ENCODE measurements at places on chromosomes 11 and 22.

DNA sequence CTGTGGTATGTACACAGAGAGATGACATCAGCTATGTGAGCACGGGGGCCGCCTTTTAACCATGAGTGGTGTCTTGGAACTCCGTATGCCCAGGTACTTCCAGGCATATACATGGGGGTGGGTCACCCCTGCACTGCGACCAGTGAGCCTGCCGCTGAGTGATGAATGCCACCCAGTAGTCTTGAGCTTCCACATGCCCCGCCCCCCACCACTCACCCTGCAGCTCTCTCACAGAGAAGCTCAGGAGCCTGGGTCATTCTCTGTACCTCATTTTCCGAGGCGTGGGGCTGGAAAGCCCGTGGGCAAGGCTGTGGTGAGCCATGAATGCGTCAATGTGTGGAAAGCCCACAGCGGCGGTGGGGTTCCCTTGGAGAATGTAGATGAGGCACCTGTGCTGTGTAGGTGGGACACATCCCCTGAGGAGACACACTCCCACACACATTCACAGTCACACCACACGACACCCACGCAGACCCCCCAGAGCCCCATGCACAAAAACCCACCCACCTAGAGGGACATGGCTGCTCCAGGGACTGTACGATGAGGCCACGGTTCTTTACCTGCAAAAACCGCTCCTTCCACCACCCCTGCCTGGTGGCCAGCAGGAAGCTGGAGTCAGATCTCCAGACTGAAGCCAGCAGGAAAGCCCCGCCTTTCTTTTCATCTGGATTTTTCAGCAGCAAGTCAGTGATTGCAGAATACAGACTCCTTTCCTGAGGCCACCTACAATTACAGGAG lies 67.6 kb downstream of the PIWIL3 start:
- no peak for DNase-seq

DNA sequence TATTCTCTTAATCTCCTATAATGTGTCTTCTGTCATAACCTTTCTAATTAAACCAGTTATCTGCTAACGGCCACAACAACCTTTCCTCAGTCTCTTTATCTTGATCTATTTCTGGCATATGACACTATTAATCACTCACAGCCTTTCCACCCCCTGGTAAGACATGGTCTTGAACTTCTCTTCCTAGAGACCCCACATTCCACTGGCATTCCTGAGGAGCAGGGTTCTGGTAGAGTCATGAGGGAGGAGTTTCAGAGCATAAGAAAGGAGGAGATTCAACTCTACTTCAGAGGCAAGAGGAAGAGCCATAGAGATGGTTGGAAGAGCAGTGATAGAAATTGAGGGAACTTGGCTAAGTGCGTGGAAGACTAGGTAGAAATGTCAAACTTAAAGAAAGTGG lies 325.6 kb downstream of the BLID start:
- DNase-seq, result peak; percentile 9

DNA sequence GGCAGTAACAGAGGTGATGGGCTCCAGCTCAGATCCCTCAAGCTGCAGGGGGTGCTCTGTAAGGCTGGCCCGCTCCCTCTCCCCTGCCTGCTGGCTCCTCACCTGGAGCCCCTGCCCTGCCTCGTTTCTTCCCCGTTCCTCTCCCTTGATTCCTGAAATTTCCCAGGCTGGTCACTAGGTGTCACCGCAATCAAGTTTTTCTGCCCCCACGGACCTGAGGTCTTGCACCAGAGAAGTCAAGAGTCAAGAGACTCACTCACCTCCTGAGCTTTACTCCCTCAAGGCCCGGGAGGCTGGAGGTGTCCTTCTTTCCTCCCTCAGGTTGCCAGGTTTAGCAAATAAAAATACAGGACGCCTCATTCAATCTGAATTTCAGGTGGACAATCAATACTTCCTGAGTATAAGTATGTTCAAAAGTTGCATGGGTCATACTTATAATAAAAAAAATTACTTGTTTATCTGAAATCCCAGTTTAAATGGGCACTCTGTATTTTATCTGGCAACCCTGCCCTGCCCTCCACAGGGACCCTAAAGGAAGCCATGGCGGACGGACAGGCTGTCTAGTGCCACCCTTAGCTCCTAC lies 69.2 kb downstream of the SCUBE1 start:
- peak; percentile 21 for DNase-seq

DNA sequence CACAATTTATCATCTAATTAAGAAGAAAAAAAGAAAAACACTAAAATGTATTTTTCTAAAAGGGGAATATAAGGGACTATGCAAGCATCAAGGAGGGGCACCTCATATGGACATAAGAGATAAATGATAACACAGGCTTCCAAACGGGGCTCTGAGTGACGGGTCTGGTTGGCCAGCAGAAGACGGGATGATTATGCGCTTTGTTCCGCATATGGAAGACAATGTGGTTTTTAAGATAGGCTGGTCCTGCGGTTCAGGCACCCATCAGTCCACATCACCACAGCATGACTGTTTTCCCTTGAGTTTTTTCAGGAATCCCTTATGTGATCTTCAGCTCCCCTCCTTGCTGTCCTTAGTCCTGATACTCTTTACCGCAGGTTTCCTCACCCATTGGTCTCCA lies 404.6 kb downstream of the OPCML start:
- no peak for DNase-seq

DNA sequence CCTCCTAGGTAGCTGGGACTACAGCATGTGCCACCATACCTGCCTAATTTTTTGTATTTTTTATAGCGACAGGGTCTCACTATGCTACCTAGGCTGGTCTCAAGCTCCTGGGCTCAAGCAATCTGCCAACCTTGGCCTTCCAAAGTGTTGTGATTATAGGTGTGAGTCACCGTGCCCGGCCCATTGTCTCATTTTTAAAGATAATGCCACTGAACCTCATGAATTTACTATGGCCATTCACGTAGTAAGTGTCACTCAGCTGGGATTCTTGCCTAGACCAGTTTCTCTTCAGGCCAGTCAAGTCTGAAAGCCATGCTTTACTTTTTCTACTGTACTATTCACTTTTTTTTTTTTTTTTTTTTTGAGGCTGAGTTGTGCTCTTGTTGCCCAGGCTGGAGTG lies 22.4 kb downstream of the DEPDC5 start:
- DNase-seq, result no peak

- DNase-seq, result no peak
Observed at GRCh38 chr11:96736601-96737000, 346.8 kb downstream of the JRKL start.

DNA sequence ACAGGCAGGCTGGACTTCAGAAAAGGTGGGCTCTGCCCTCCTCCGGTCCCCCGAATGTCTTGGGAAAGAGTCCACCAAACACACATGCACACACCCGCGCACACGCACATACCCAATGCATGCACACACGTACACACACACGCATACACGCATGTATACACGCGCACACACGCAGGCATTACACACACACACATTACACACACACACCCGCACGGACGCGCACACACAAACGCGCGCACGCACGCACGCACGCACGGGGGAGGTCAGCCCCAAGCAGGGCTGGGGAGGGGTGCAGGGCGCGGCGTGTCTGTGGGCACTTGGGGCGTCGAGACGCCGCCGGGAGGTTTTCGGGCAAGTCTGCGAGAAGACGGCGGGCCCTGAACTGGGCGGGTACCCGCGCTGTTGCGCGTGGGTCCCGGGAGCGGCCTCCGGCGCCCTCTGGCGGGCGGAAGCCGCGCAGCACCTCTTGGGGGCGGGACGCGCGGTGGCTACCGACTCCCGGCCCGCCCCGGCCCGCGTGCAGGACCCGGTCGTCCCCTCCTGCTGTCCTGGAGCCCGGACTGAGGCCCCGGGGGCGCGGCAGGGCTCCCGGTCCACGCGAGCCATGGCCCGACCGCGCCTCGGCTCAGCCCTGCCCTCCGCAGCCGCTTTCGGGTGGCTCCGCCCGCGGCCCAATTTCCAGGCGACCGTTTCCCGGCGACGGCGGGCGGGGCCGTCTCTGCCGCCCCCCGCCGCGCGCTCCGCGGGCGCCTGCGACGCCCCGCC lies 3.6 kb downstream of the SEPTIN5 start:
- peak; percentile 29 for DNase-seq

DNA sequence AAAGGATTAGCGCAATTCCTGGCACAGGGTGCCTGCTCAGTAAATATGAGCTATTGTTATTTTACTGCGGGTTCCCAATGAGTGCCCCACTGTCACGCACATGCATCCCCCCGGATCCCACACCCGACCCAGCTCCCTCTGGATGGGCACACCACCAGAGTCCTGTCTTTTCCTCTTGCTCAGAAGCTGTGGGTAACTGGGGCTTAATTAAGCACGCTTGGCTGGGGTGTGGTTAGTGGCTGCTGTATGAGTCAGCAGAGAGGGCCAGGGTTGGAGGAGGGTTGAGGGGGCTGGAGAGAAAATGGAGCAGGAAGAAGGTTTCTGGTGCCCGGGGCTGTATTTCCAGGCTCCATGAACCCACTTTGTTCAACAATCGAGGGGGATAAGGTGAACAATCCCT lies 30.3 kb upstream of the NECTIN1 start:
- peak; percentile 2 for DNase-seq

GRCh38 chr11:117772360-117772759 lies 24.7 kb downstream of the DSCAML1 start:
- no peak for DNase-seq

GRCh38 chr11:118914178-118914918 lies 11.4 kb downstream of the BCL9L start:
- no peak for DNase-seq

GRCh38 chr11:76119032-76119431 lies 87.3 kb downstream of the WNT11 start:
- no peak for DNase-seq

DNA sequence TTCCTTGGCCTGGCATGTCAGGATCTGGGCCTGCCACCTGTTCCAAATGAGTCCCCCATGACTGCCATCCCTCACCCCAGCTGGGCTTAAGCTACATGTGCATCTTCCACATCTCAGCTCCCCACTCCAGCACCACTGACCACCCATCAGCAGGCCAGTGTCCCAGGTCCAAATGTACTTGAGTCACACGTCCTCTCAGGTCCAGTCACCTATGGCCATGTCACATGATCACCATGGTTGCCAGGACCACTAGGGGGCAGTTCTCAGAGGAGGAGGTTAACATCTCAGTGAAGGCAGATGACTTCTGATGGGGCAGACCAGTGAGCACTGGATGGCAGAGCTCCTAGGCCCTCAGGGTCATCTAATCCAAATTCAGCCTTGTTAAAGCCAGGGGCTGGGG lies 41.9 kb upstream of the WNT11 start:
- no peak for DNase-seq

DNA sequence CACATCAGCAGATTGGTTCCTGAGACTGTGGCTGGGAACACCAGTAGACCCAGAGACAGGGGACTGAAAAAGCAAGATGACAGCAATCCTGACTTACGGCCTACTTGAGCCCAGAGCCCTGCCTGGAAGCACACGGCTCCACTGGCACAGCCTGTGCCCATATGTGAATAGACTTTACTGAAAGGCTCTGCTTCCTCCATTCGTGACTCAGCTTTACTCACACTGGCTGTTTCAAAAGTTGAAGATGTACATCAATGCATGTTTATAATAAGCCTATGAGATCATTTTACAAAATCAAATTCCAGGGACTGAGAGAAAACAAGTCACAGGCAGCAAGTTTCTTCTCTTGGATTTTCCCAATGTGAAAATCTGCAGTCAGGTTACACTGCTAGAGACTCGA lies 134.6 kb upstream of the TEAD1 start:
- peak; percentile 46 for DNase-seq

DNA sequence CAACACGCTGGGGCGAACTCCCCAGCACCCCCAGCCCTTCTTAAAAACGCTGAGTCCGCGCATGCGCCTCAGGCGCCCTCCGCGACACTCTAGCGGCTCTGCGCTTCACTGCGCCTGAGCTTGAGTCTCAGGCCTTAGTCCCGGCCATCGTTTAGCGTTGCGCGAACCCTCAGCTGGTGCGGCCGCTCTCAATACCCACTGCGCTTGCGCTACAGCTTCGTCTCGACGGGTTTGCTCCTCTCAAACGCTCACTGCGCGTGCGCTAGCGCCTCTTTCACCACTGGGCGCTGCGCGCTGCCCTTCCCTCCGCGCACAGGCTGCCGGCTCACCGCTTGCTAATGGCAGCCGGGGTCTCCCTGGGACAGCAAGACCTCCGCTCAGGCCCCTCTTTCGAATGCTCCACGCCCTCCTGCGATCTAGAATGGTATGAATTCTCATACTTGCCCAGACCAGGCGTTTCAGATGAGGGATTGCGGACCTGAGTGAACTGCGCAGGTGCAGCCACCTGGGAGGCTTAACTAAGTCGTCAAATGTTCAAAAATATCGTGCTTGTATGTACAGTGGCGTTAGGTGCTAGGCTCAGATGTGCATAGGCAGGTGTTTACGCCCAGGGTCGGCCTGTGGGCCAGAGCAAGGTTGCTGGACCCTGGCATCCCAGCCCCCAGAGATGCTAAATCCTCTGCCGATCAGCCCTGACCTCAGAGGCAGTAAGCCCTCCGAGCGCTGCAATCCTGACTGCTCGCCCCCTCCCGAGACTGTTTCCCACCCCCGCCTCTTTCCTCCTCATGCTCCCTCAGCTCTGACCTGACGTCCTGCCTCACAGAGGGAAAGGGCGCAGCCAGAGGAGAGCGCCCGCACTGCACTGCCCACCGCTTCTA lies at the start of gene SLC2A11:
TSS of gene SLC2A11 (plus strand) at position 270 of the 878 bp plus-strand sequence. CDS start at position 395, 125 bp downstream.
- DNase-seq, result peak; percentile 95
